ENCODE measurements at places on chromosomes 7 and 10. TPM values are rescaled to one million over a fixed set of nuclear protein-coding genes. Genes with fewer than 3 reads are reported as not detected.
A peak's percentile ranks its signal among the peaks of the same experiment; 100 is the strongest.

DNA sequence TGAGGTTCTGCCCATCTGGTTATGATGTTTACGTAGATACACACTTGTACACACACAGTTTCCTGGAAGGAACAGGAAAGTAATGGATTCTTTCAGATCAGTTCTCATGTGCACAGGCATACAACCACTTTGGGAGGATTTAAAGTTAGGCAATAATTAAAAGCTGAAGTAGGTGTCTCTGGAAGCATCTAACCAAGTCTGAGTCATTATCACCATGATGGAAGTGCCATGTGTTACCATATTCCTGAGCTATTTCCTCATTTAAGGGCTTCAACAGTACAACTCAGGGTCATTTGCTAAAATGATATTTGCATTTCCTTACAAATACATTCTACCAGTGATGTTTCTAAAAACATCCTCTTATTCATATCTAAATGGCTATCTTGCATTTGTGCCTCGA lies 41.4 kb upstream of the BET1 start:
- DNase-seq, result no peak

GRCh38 chr10:86922553-86922961 lies 34.9 kb downstream of the MMRN2 start:
- peak; percentile 73 for DNase-seq

DNA sequence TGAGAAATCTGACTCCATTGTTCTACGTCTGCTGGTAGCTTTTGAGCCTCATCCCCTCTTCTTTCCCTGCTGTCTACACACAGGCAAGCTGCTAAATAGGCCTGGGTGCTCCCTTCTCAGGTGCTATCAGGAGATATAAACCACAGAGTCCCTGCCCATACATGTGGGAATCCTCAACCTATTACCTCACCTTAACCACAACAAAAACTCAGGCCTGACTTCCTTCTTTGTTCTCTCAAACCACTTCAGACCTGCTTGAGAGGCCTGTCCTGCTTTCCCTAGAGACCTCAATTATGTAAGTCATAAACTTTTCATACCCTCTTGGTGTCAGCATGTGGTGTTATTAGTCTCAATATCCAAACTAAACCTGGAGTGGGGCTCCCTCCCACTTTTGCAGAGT lies 75.0 kb upstream of the MAGI2 start:
- no peak for DNase-seq

GRCh38 chr7:147363101-147363500 lies 1227.5 kb upstream of the C7orf33 start:
- DNase-seq, result no peak

- DNase-seq, result no peak
Observed at GRCh38 chr10:112191791-112192190, 8.2 kb upstream of the GPAM start.

The CRHR2 gene
- total RNA-seq, result 0.16 TPM

DNA sequence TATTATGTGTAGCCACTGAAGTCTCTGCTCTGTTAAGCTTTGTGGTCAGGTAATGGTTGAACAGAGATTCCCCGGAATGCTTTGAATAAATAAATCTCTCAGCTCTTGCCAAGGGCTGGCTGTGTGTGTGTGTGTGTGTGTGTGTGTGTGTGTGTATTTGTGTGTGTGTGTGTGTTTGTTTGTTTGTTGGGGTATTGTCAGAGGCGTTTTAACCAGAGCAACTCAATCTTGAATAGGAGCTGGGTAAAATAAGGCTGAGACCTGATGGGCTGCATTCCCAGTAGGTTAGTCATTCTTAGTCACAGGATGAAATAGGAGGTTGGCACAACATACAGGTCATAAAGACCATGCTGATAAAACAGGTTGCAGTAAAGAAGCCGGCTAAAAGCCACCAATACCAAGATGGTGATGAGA lies 256.2 kb upstream of the CACNA2D1 start:
- peak; percentile 47 for DNase-seq

DNA sequence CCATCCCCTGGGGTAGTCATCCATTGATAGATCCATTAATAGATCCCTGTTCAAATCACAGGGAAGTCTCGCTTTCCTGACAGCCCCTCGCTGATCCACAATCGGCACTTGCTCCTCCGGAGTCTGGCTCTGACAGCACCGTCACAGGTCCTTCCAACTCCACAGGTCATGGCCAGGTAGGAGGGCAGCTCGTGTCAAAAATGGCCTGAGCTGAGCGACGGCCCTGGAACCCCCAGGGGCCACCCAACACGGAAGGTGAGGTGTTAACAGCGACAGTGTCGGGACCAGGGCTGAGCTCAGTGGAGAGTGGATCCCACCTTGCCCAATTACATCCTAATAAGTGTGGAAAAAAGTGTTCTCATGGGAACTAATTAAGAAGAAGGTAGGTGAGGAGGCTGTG lies 219.8 kb downstream of the TCERG1L start:
- no peak for DNase-seq

- peak; percentile 93 for DNase-seq
Observed at GRCh38 chr7:151875942-151876898, 695 bp downstream of the PRKAG2 start.

GRCh38 chr7:148270576-148270975 lies 320.0 kb upstream of the C7orf33 start:
- DNase-seq, result no peak

The CUBN gene
- total RNA-seq, result 0.42 TPM

DNA sequence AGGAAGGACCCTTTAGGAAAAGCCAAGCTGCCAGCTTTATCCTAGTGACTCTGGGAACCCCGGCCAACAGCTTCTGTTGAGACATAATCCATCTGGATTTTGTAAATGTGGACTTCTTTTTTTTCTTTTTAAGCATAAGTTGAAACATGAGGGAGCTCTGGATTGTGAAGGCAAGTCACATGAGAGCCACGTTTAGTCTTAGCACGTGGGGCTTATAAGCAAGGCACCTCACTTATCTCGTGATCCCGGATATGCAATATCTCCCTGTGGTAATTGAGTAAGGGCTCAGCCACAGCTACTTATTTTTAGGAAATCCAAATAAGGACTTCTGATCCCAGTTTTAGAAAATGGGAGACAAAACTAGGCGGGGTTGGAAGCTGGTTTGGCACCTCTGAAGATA lies 111.2 kb upstream of the PTN start:
- peak; percentile 21 for DNase-seq
